SJCRH30 (cell line): ENCODE measurements at places on chromosomes 5 and 9. TPM values are rescaled to one million over a fixed set of nuclear protein-coding genes. Genes with fewer than 3 reads are reported as not detected.

ADAMTS6 gene
- total RNA-seq: 6.0 and 7.2 TPM in 2 replicates

ECSCR gene
- total RNA-seq: 0.14 TPM in 1 of 2 replicates, not detected in the other

SPATA31D4 gene
- not detected in 2 replicates for total RNA-seq

SPINK7 gene
- total RNA-seq: not detected in 2 replicates

RNF183 gene
- total RNA-seq: 0.05 TPM in 1 of 2 replicates, not detected in the other
